ENCODE measurements at places on chromosomes 7 and 10.

DNA sequence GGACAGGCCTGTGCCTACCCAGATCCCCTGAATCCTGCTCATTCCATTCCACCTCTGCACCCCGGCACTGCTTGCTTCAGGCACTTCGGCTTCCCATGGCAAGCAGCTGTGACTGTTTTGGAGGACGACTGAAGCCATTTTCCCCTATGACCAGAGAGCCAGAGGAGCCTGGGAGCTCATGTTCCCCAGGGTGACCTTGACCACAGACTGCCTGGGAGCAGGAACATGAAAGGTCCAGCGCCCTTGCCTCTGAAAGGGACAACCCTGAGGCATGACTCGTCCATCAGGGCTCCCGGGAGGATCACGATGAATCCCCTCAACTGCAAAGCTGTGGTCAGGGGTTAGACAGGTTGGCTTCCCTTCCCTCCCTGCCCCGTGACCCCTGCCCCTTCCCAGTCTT is 16.7 kb upstream of the HMX3 start:
- DNase-seq, result no peak

DNA sequence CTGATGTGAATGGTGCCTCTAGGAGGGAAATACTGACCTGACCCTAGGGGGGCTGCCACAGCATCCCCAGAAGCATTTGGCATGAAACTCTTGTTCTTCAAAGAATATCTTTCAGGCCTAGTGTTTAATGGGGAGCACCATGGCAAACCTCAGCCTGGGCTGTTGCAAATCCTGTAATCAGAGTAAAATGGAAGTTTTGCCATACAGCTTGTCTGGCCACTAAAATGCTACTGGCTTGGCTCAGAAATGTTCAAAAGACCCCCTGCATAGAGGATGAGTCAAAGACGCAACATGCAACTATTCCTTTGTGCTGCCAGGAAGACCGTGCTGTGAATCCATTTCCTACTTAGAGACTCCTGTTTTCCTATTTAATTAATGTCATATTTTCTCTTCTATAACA is 26.7 kb downstream of the HECW1 start:
- DNase-seq, result no peak

DNA sequence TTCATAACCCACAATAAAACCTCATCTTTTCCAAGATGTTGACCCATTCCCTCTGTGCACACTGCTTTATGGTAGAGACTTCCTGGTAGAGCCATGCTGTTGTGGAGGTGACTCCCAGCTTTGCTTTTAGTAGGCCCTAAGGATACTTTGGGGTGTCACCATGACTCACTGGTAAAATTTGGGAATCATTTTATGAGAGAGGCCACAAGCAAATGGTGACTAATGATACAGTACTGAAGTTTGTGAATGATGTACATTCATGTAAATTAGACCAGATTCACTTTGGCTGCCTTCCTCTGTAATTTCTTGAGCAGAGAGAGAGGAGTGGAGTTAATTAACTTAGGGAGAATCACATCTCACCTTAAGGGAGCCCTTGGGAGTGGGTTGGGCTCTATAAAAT is 686.5 kb downstream of the LRMDA start:
- DNase-seq, result no peak

DNA sequence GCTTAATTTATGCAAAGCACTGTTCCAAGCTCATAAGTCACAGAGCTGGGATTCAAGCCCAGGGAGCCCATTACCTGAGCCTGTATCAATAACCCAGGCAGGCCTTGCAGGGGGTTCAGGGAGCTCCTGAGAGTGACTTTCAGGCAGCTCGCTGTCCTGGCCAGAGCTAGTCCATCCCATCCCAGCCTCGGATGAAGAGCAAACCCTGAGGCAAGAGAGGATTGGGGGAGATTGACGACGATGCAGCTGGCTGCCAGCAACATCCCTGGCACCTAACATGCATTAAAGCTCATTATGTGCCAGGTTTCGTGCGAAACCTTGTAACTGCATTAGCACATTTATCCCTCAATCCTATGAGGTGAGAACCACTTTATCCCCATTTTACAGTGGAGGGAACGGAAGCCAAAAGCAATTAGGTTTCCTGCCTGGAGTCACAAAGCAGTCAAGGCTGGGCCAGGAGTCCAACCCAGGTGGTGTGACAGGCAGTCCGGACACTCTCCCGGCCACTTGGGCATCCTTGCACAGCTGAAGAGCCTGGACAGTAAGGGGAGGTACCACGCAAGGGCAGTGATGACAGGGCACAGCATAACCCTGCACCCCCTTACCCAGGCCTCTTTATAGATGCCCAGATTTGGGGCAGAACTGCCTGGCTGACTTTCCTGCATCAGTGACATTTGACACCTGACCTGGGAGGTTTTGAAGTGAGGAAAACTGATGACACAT is 129.8 kb upstream of the CHST15 start:
- DNase-seq, result no peak

GRCh38 chr10:86335831-86336230 is 30.8 kb downstream of the GRID1 start:
- DNase-seq, result no peak

- DNase-seq, result no peak
Observed at GRCh38 chr7:50779427-50779826, 3.3 kb downstream of the GRB10 start.

GRCh38 chr7:90485734-90486316 is 16.4 kb downstream of the PTTG1IP2 start:
- DNase-seq, result no peak

- DNase-seq, result no peak
Observed at GRCh38 chr7:70032649-70033048, 434.4 kb downstream of the AUTS2 start.

Data from epithelial cell of proximal tubule (primary cell).